ENCODE measurements at places on chromosomes 2 and 18.

DNA sequence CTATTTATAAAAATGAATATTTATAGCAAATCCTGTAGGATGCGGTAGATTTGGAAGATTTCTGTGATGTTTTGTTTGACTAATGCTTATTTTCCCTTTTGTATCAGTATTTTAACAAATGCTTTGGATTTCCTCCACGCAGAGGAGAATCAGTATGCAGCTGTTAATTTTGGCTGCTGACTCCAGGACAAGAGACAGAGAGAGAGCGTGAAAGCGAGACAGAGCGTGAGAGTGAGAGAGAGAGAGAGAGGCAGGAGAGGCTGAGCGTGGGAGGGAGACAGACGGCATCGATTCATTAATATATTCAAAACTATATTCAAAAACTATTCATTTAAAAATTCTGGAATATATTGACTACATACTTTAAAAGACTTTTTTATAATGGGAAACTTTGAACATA lies 62.5 kb downstream of the RRM2 start:
- no peak for DNase-seq

- DNase-seq = no peak
Observed at GRCh38 chr2:117982376-117983033, 31.4 kb downstream of the CCDC93 start.

- DNase-seq = no peak
Observed at GRCh38 chr2:137968477-137969417, 4.5 kb downstream of the HNMT start.

DNA sequence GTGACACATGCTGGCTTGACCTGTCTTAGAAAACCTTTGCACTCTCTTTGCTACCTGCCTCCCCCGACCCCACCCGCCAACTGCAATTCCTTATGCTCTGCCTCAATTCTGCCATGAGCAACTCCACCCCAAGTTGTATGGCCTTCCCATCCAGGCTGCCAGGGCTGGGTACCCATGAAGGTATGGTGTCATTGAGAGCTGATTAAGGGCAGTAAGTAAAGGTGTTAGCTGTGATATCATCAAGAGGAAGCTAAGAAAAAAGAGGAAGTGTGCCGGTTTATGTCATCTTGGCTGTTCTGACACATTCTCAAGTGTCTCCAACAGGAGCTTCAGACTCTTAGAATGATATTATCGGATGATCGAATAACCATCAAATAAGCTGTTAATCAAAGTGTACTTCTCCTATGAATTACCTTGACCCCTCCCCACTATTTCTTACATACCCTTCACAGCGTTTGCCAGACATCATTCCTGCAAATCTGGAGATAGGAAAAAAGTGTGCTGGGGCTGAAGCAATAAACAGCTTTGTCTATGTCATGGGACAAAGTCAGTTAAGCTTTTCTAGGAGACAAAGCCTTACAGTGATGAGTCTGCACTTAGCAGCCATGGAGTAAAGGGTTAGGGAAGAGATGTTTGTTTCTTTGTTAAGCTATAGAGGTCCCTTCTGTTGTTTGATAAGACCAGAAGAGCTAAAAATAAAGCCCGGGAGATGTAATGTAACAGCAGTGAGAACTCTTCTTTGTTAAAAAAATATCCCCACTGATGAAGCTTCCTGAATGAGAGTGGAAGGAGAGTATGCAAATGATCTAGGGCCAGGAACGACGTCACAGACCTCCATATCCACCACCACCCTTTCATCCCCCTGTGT lies 40.4 kb upstream of the SMAD2 start:
- DNase-seq = no peak

GRCh38 chr2:164903951-164904350 lies 51.4 kb downstream of the SLC38A11 start:
- DNase-seq = no peak

GRCh38 chr18:46211816-46212215 lies 107.6 kb downstream of the HAUS1 start:
- no peak for DNase-seq

GRCh38 chr2:84894758-84895520 lies 10.5 kb upstream of the TMSB10 start:
- DNase-seq = peak; percentile 54

DNA sequence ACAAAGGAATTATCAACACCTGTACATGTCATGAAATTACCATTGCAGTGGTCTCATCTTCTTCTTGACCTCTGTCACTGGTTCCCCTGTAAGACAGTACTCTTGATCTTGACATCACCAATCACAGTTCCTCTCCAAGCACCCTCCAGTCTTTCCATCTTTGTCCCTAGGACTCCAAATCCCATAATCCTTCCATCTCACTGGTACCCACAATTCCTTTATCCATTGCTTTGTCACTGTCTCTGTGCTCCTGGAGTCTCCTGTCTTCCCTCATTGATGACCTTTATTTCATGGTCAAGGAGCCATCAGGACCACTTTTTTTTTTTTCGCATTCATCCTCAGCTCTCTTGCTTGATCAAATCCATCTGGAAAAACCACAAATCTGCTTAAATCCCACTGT lies 56.7 kb downstream of the COL4A3 start:
- no peak for DNase-seq

GRCh38 chr18:45589356-45590035 lies 25.8 kb upstream of the SLC14A2 start:
- no peak for DNase-seq

Measured in naive thymus-derived CD4-positive, alpha-beta T cell (primary cell).